ENCODE measurements at places on chromosomes 7 and 10. TPM values are rescaled to one million over a fixed set of nuclear protein-coding genes. Genes with fewer than 3 reads are reported as not detected.
A peak's percentile ranks its signal among the peaks of the same experiment; 100 is the strongest.

DNA sequence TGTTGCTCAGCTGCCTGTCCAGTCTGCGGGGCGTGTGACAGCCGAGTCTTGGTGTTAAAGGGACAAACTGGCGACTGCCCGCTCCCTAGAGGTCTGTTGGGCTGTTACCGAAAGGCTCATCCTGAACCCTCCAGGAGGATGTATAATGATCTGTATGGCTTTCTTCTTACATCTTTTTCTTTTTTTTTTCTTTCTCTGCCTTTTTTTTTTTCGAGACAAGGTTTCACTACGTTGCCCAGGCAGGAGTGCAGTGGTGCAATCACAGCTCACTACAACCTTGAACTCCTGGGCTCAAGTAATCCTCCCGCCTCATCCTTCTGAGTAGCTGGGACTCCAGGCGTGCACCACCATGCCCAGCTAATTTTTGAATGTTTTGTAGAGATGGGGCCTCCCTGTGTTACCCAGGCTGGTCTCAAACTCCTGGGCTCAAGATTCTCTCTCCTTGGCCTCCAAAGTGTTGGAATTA is 857 bp downstream of the INTS15 start:
- H3K4me3 ChIP-seq: peak overlapping the region; percentile 91
- H3K27ac ChIP-seq: peak overlapping the region; percentile 85
- no peaks in the 10 kb centered on the region for H3K27me3 ChIP-seq
- H3K36me3 ChIP-seq: no peaks in the 10 kb centered on the region
- H3K4me1 ChIP-seq: peaks cover 22% of the 10 kb centered on the region
- no peak for DNase-seq

- H3K36me3 ChIP-seq: peaks cover 23% of the 10 kb centered on the region
- peak overlapping the region; percentile 95 for H3K4me3 ChIP-seq
- no peak for DNase-seq
- peak overlapping the region; percentile 98 for H3K27ac ChIP-seq
Observed at GRCh38 chr7:91880016-91880412, 488 bp downstream of the MTERF1 start.

DNA sequence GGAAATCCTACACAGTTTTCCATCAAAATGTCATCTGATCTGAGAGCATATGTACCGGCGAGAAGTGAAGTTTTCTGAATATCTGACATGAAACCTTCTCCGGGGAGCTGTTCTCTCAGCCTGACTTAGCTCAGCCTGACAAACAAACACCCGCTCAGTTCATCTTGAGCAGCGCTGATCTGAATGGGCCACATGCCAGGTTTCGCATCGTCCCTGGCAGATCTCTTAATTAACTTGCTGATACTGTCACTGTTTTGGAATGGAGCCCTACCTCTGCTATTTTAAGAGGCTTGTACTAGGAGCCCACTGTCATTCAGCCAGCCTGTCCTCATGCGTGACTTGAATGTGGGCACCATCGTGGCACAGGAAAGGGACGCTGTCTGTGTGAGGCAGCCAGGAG is 109.2 kb downstream of the STRA8 start:
- no peaks in the 10 kb centered on the region for H3K36me3 ChIP-seq
- no peaks in the 10 kb centered on the region for H3K27me3 ChIP-seq
- H3K27ac ChIP-seq: no peak overlapping the region

DNA sequence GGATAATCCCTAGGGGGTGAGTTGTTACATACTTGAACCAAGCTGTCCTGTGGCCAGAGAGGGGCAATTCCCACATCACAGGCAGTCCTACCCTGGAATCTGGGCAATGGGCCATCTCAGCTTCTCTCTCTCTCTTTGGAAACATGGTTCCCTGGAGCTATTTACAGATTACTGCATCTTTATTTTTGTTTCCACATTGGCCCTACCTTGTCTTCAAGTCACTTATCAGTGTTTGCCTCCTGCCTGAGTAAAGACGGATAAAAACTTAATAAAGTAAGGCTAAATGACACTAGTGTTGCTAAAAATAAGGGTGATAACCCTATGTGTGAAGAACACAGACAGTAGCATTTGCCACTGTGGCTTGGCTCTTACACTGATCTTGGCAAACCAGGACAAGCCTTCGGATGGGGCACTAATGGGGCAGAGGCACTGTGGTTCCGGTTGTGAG is 228.2 kb downstream of the GFRA1 start:
- H3K27ac ChIP-seq: no peak overlapping the region
- H3K36me3 ChIP-seq: no peaks in the 10 kb centered on the region
- no peak overlapping the region for H3K4me3 ChIP-seq
- DNase-seq: no peak

- no peaks in the 10 kb centered on the region for H3K36me3 ChIP-seq
- DNase-seq: no peak
- H3K4me3 ChIP-seq: no peak overlapping the region
- no peaks in the 10 kb centered on the region for H3K27me3 ChIP-seq
- H3K27ac ChIP-seq: no peak overlapping the region
Observed at GRCh38 chr7:92968502-92968901, 132.1 kb upstream of the CDK6 start.

DNA sequence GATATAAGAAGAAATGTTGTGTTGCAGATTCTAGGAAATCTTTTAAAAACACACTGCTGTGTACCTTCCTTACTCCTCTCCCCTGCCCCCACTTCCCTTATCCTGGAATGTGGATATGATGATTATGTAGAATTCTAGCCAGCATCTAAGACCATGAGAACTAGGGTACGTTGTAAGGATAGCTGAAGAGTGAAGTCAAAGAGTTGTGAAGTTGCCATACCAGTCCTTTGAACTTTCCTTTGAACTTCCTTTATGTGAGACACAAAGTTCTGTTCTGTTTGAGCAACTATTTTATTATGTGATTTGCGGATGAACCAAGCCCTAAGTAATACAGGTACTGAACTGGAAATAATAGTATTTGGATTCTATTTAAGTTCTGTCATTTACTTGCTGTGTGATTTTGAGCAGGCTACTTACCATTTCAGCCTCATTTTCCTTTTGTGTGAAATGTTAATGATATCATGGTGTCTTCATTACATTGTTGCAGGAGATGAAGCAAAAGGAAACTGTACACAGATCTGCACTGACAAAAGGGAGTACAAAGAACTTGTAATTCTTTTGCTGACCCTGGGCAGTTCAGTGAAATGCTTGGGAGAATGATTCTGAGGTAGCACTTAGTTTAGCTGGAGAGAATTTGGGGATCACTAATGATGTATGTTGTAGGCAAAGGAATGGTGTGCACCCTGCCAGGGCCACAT is 31.4 kb downstream of the RPA3 start:
- H3K27ac ChIP-seq: no peak overlapping the region
- H3K4me3 ChIP-seq: no peak overlapping the region
- no peaks in the 10 kb centered on the region for H3K27me3 ChIP-seq
- no peak for DNase-seq

DNA sequence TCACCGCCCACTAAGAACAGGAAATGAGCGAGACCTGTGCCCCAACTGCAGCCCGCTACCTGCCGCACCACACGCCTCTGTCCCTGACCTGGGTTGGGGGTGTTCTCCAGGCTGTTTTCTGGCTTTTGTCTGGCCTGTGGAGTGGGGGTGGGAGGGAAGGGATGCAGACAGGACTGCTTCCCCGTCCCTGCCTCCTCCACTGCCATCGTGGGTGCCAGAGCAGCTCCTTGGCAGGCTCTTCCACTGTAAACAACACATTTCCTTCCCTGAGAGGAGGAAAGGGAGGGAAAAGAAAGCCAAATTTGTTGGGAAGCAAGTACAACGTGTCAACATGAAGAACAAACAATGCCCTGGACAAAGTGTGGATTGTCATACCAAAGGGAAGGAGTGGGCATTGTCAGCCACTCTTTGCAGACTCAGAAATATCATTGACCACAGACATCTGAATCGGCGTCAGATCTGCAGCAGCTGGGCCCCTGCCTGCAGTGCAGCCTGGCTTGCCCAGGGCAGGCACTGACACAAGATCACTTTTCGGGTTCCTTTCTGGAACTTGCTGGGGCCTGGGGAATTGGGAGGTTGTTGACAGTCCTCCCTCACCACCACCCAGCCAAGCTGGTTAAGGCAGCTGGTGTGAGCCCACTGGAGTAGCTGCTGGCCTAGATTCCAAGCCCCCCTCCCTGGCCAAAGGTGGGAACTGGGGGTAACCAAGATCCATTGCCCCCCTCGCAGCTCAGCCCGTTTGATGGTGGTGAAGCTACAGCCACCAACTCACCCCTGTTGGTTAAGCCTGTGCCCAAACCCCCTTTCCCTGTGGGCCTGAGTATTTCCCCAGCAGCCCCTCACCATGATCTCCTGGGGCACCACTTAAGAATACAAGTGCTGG is 22.6 kb upstream of the TRIM8 start:
- no peak for DNase-seq
- H3K27ac ChIP-seq: no peak overlapping the region
- H3K27me3 ChIP-seq: no peaks in the 10 kb centered on the region
- H3K36me3 ChIP-seq: peaks cover 5% of the 10 kb centered on the region

DNA sequence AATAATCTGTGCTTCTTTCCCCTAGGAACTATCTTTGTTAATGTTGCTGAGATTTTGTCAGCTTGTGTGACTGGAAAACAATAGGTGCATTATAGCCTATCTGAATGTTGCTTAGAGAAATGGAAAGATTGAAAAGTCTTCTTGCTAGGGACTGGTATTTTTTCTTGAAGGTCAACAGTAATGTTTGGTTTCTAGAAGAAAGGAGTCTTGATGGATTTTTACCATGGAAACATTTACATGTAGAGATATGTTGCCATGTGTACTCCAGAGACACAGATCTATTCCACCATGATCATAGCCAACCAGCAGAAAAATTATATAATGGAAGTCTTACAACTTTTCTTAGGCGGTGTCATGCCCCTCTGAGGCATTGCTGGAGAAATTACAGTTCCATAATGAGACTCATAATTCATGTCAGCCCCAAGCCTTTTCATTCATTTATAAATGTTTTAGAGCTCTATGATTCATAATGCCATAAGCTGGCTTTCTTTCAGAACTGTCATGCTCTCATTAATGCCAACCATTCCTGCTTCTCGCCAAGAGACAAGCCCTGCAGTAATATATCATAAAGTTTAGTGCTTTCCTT is 175.1 kb upstream of the PTPRZ1 start:
- H3K36me3 ChIP-seq: no peaks in the 10 kb centered on the region
- no peak for DNase-seq
- H3K4me1 ChIP-seq: no peaks in the 10 kb centered on the region
- no peaks in the 10 kb centered on the region for H3K27me3 ChIP-seq
- H3K4me3 ChIP-seq: no peak overlapping the region

GRCh38 chr7:91326516-91327199 is 62.4 kb downstream of the FZD1 start:
- H3K27me3 ChIP-seq: no peaks in the 10 kb centered on the region
- peak overlapping the region; percentile 64 for H3K27ac ChIP-seq
- no peaks in the 10 kb centered on the region for H3K36me3 ChIP-seq
- peak overlapping the region; percentile 42 for H3K4me3 ChIP-seq
- H3K4me1 ChIP-seq: peaks cover 30% of the 10 kb centered on the region
- DNase-seq: no peak

GRCh38 chr7:118648002-118648401 is 423.5 kb downstream of the ANKRD7 start:
- no peak for DNase-seq
- H3K27me3 ChIP-seq: no peaks in the 10 kb centered on the region
- H3K36me3 ChIP-seq: no peaks in the 10 kb centered on the region
- H3K27ac ChIP-seq: no peak overlapping the region
- H3K4me3 ChIP-seq: no peak overlapping the region

- no peak overlapping the region for H3K27ac ChIP-seq
- H3K27me3 ChIP-seq: no peaks in the 10 kb centered on the region
- DNase-seq: no peak
Observed at GRCh38 chr10:35056686-35057085, 33.5 kb downstream of the CUL2 start.

DNA sequence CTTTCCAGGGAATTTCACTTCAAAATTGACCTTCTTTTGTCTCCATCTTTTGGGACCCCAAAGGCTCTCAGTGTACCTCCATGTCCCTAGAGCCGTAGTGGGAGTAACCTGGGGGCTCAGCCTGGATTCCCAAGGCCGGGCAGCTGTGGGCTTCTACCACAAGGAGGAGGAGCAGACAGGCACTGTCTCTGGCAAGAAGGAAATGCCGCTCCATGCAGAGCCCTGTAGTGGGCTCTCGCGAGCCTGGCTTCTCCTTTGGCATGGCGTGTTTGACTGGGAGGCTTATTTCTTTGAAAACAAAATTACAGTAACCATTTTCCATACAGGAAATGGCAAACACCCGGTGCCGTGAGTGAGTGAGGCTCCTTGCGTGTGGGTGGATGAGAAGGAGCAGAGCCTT is 76.8 kb upstream of the FAM180A start:
- H3K27ac ChIP-seq: no peak overlapping the region
- H3K4me1 ChIP-seq: no peaks in the 10 kb centered on the region
- H3K36me3 ChIP-seq: no peaks in the 10 kb centered on the region
- no peak for DNase-seq
- peaks cover 1% of the 10 kb centered on the region for H3K27me3 ChIP-seq

Gene CACNB2
- polyA plus RNA-seq: 0.16 TPM

Gene ELN
- not detected for polyA plus RNA-seq

Gene MACC1
- 1.9 TPM for polyA plus RNA-seq

Gene TMEM176B
- polyA plus RNA-seq: 1.8 TPM

Gene CFAP69
- polyA plus RNA-seq: not detected

Gene SEMA3D
- polyA plus RNA-seq: not detected

Gene ZFYVE27
- 34.0 TPM for polyA plus RNA-seq

Gene TMEM273
- polyA plus RNA-seq: 1.5 TPM
